Stimulated activated CD4-positive, alpha-beta T cell treated with anti-CD3 and anti-CD28 coated beads, TNF-alpha, amount 100 ng/mL, for 1 hour (primary cell): ENCODE measurements at places on chromosomes 1 and 21.

DNA sequence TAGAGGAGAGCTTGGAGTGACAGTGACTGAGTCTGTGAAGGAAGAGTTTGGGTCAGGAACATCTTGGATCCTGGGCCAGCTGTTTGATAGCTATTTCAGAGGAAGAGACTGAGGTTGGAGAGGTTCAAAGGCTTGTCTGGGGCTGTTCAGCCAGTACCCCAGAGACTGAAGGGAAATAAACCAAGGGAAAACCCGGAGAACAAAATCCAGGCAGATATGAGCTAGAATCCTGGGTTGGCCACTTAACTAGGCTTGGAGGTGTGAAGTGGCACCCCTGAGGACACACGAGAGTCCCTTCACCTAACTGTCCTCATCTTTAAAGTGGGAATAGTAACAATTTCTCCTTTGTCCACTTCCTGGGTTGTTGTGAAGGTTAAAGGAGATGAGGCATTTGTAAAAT, 23.1 kb upstream of the EPB41 start:
- no peak for DNase-seq

DNA sequence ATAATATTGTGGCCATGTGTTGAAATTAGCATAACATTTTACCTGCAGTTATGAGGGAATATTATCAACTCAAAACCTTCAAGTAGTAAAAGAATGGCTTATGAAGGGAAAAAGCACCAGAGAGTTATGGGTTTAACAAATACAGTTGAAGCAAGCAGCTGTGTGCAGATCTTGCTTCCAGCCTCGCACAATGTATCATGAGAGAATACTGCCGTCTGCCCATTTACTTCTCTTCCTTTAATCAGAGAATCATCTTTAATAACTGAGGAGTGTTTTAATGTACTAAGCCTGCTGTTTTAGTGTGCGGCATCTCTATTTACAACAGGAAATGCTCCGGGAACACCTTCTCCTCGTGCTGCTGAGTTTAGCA, 120.9 kb downstream of the ATG4C start:
- DNase-seq, result no peak

DNA sequence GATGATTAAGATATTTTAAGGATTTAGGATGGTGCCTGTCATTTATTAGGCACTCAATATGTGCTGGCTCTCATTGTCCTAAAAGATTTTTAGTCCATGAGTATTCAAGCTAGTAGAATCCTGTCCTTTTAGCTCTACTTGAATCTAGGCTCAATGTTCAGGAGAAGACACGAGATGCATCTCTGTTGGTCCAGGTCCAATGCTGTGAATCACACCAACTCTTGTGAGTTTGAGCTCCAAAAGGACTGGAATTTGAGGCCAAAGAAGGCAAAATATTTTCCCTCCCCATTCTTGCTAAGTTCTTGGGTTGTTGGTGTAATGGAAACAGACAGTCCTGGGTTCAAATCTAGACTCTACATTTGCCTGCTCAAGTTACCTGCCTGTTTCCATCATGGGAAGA, 1.4 kb upstream of the PODN start:
- no peak for DNase-seq

DNA sequence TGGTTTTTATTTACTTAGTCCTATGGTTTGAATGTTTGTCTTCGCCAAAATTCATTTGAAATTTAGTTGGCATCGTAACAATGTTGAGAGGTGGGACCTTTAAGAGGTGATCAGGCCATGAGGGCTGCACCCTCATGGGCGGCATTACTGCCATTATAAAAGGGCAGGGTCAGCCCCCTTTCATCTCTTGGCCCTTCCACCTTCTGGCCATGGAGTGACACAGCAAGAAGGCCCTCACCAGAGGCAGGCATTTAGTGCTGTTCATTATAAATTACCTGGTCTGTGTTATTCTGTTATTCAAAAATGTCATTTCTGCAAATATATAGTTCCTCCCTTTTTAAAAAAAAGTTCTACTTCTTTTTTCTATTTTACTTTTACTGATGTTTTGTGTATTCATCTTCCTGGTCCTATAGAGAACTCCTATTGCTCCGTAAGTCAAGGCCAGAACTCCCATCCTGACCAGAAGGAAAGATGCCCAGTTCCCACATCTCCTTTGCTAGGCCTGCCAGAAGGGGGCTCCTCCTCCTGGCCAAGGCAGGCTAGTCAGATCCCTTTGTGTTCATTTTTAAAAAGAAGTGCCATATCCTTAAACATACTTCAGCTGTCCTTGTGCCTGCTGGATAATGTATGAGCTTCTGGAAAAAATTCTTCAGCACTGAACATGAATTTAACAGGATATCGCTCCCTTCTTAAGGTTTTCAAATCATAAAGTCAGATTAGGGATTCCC, 10.0 kb upstream of the LBR start:
- no peak for DNase-seq

- DNase-seq, result no peak
Observed at GRCh38 chr21:29434081-29434480, 135.4 kb downstream of the BACH1 start.

DNA sequence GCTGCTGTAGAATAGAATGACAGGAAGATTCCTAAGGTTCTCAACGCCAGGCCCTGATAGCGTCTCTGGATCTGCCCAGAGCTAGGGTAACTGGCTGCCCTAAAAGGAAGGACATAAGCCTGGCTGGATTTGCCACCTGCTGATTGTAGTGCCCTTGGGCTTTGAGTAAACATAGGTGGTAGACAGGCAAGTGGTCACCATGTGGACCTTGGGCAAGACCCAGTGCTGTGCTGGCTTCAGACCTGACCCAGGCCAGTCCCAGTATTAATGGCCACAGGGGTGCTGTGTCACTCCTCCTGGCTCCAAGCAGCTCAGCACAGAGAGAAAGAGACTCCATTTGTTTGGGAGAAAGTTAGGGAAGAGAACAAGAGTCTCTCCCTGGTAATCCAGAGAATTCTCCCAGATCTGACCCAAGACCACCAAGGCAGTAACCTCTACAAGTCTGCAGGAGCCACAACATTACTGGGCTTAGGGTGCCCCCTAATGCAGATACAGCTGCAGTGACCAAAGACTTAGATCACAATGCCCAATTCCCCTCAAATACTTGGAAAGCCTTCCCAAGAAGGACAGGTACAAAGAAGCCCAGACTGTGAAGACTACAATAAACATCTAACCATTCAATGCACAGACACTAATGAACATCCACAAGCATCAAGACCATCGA, 44.5 kb downstream of the PHTF1 start:
- no peak for DNase-seq

DNA sequence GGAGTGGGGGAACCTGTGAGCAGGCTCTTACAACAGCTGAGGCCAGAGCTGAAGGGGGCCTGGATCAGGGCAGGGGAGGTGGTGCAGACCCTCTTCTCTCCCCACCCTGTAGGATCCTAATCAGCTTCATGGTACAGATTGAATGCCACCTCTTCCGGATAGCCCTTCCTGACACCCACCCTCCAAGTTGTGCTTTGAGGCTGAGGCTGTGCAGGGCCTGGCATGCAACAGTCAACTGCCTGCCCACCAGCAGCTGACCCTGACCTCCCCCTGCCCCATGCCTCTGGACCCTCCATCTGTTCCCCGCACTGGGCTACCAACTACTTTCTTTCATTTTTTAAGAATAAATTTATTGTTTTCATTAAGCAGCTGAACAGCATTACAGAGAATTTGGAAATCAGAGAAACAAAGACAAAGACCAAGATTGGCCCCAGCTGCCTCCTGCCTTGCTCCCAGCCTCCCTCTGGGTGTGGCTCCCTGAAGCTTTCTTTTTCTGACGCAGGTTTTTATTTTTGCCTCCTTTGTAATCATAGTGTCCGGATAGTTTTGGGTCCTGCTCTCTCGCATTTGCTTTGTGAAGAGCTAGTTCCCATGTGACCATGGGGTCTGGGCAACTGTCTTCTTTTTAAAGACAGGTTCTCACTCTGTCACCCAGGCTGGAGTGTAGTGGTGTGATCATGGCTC, 12.8 kb downstream of the ZNF362 start:
- no peak for DNase-seq

GRCh38 chr1:151455231-151455630, 4.1 kb downstream of the POGZ start:
- no peak for DNase-seq

DNA sequence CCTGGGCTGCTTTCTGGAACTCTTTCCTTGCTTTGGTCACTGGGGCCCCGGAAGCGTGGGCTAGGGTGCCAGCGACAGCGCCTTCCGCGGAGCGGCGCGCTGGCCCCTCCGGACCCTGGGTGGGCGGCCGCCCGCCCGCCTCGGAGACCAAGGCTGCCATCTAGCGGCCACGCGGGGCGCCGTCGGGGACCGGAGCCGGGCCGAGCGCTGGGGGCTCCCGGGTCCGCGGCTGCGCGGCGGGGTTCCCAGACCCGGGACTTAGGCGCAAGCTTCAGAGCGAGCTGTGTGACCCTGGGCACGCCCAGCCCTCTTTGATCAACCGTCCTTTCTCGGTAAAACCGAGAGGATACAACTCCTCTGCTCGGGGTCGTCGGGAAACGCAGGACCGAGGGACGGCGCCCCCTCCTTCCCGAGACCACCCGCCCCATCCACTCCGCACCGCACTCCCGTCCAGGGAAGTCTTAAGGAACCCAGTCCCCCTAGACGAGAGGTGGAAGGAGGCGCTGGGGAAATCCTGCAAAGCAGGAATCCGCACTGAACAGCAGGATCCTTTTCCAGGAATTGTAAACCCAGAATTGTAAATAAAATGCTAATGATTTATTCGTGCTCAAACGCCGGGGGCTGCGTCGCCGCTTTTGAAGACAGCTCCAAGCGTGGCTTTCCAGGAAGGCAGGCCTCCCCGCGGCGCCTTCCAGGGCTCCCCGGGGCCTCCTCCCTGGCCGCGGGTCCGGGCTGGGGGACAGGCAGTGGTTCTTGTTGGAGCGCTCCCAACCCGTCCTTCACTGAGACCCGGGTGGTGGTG, 41.2 kb downstream of the RRAGC start:
- no peak for DNase-seq

GRCh38 chr21:17679002-17679600, 66.4 kb upstream of the BTG3 start:
- DNase-seq, result no peak

DNA sequence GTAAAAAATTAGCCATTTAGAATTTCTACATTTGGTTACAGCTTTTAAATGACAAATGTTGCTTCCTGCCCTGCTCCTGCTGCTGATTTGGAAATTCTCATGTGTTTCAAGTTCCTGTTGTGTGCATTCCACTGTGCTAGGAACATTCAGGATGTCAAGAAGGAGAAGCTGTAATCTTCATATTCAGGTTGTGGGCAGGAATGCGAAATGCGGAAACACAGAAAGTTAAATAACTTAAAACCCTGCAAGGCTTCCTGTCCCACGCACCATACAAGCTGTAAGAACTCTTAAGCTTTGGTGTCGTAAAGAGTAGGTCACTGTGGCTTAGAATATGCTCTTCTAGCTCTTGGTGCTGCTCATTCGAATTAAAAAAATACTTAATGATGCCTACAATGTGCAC, 52.6 kb downstream of the S100B start:
- DNase-seq, result no peak

GRCh38 chr1:162200096-162200847, 130.8 kb downstream of the NOS1AP start:
- no peak for DNase-seq

- no peak for DNase-seq
Observed at GRCh38 chr1:112517231-112517630, 8.5 kb downstream of the WNT2B start.

DNA sequence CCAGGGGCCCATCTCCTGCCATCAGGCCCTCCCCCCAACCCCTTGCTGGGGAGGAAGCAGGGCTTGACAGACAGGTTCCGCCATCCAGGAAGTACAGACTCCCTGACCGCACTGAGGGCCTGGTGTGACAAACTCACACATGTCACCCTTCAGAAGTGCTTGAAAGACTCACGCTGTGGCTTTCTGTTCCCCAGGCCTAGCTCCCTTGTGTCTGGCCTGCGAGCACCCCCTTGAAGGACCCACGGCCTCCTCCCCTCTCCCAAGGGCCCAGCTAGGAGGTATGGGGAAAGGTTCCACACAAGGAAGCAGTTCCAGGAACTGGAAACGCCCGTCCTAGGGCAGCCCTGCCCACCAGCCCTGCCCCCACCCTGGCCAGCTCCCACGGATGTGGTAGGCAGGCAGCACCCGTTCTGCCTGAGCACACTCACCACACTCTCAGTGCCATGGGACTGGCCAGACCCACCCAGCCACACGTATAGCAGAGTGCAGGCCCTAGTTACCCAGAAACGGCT, 26.7 kb downstream of the SLC2A1 start:
- peak; percentile 42 for DNase-seq

DNA sequence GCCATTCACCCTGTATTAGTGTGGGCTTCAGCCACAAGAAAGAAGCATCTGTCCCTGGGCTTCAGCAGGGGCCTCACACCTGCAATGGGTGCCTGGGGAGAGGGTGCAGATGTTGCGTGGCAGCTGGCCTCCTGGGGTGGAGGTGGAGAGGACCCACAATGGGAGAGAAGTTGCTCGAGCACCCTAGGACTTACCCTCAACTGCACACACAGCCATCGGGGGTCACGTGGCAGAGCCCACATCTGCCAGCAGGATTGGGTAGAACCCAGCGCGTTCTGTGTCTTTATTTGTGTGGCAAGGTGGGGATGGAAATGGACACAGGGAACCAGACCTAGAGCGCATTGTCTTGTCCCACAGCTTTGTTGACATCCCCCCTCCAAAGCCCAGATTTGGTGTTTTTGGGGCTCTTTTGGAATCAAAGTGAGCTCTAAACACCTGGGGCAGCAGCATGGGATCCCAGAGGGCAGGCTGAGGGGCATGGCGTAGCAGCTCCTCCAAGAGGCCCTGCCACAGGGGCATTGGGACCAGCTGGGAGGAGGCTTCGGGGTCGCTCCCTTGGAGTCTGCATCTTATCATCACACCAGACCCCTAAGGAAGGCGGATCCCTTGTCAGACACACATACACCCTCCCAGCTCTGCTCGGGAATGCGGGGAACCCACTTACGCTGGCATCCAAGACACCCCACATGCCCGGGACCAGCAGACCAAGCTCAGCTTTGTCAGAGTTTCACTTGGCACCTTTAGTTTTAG, 5.1 kb downstream of the ABCG1 start:
- no peak for DNase-seq

- no peak for DNase-seq
Observed at GRCh38 chr1:77287535-77287934, 5.7 kb downstream of the AK5 start.

DNA sequence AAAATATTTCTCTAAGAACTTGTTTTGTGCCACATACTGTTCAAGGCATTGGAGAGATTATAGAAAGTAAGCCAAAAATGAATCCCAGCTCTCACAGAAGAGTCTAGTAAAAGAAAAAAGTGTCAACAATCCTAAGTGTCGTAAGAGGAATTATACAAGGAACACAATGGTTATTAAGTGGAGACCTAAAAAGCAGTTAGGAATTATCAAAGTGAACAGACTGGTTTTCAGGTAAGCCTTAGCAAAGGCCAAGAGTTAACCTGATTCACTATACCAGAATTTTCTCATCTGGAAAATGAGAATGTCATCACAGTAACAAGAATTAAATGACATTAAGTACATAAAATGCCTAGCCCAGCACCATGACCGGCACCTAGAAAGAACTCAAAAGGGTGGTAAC, 15.6 kb downstream of the SERBP1 start:
- no peak for DNase-seq

- no peak for DNase-seq
Observed at GRCh38 chr1:60825593-60825992, 256.8 kb upstream of the NFIA start.
